Fibroblast of skin of scalp (primary cell): ENCODE measurements at places on chromosomes 3 and 15.
A peak's percentile ranks its signal among the peaks of the same experiment; 100 is the strongest.

GRCh38 chr3:142952272-142953193 is 10.9 kb downstream of the PAQR9 start:
- DNase-seq = no peak

DNA sequence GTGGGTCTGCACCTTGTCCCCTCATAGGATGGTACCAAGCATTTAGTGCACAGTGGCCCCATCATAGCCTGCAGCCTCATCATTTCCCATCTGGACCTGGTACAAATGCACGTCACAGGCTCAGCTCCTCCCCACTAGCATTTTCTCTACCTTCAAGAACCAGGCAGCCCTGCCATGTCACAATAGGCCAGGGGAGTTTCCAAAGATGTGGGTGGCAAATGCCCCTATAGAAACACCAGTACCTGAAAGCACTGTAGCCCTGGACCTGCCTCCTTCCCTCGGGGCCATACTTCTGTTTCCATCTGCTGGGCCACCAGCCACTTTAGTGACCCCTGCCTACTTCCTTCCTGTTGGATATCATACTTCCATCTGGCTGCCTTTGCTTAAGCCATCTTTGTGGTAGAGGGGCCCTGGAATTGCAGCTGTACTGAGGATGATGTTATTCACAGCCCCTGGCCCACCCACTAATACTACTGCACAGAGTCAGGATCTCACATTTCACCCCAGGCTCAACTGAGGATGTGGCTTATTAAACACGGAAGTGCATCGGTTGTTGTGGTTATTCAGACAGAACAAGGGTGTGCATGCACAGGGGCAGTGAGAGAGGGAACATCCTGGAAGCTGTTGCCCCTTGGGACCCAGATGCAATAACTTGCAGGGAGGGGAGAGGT is 3.8 kb downstream of the TCTA start:
- DNase-seq = no peak

DNA sequence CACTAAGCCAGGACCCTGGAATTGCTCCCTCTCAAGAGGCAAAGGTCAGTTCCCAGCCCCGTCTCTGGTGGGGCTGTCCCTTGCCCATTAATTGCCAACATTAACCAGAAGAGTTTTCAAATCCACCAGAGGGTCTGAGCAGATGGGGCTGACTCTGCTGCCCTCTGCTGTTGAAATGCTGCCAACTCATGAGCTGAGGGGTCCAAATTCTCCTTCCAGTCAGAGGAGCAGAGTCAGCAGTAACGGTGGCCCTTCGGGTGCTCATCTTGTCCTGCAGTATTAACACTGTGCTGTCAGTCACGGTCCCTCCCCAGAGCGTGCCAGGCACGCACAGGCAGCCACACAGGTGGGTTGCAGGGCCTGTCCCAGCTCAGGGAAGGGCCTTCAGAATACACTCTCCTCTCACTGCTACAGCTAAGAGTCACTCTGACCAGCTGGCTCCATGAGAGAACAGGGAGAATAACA is 10.7 kb upstream of the SPTBN5 start:
- peak; percentile 69 for DNase-seq

GRCh38 chr3:184441202-184441900 is 61.5 kb downstream of the CHRD start:
- no peak for DNase-seq

- DNase-seq = peak; percentile 23
These were observed 26.7 kb downstream of the KCNMB2 start for GRCh38 chr3:178562947-178563232.

DNA sequence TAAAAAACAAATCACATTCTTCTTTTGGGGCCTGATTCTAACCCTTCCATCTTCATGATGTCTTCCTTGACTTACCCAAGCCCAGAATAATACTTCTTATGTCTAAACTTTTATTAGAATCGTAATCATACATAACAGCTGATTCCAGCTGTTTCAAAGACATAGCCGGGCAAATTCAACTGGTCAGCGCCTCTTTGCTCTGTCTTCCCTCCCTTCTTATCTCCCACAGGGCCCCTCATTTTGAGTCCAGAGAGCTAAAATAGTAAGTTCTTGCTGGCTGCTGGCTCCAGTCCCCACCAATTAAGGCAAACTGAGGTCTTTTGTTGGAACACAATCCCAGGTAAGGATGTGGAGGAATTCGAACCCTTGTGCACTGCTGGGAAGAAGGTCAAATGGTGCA is 108.6 kb downstream of the ADCY5 start:
- no peak for DNase-seq

GRCh38 chr15:55942332-55942731 is 51.1 kb downstream of the NEDD4 start:
- no peak for DNase-seq

DNA sequence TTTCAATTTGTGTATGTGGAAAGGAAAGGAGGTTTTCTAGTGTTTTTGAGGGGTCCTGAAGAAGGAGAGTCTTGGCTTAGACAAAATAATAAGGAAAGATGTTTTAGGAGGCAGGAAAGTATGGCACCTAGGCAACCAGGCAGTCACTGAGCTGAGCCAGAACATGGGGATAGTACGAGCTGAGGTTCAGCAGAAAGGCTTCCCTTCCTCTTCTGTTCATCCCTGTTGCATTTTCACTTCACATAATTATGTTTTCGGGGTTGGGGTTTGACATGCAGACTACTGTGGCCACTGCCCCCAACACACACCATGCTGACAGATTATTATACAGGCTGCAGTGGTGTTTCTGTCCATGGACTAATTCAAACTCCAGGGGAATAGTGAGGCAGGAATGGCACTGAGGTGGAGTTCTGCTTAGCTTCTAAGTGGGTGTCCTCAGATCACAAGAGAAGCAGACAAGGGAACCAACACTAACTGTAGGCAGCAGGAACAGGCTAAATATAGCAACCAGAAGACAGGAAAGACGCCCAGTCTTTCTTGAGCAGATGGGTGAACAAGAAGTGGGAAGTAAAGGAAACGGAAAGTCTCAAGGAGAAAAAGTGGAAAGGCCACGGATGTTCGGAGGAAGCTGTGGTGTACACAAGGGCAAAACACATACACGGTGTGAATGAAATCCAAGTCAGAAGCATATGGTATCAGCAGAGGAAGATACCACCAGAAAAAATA is 305.8 kb downstream of the PLCL2 start:
- no peak for DNase-seq

GRCh38 chr3:187079090-187080022 is 59.9 kb downstream of the RPL39L start:
- no peak for DNase-seq

DNA sequence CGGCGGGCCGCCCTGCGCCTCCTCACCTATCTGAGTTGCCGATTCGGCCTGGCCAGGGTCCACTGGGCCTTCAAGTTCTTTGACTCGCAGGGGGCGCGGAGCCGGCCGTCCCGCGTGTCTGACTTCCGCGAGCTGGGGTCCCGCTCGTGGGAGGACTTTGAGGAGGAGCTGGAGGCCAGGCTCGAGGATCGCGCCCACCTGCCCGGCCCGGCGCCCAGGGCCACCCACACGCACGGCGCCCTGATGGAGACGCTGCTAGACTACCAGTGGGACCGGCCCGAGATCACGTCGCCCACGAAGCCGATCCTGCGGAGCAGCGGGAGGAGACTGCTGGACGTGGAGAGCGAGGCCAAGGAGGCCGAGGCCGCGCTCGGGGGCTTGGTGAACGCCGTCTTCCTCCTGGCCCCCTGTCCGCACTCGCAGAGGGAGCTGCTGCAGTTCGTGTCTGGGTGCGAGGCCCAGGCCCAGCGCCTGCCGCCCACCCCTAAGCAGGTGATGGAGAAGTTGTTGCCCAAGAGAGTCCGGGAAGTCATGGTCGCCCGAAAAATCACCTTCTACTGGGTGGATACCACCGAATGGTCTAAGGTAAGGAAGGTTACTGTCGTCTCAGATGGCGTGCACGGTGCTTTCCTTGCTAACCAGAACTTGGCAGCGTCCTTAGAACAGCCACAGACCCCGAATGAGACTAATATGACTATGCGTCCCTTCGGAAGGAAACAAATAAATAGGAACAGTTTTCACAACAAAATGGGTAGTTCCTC is 567 bp downstream of the TICRR start:
- peak; percentile 15 for DNase-seq

- DNase-seq = no peak
These were observed 21.9 kb downstream of the LRIG1 start for GRCh38 chr3:66478960-66479359.

DNA sequence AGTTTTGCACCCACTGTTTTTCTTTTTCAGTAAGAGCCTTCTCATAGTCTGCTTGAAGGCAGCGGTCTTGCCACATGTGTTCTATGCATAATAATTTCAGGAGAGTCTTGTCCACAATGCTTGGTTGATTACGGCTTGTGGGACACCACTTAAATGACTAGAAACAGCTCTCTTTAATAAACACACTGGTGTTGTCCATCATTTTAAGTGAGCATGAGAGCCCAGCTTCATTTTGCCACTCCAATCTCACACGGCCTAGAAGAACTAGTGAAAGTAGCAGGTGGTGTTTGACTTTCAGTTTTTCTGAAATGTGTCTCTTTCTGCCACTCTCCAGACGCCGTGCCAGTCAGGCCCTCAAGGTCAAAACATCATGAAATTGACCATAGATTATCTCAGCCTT is 292.1 kb downstream of the LPP start:
- no peak for DNase-seq
